Fibroblast of skin of right biceps (primary cell): ENCODE measurements at places on chromosomes 5 and 9.
A peak's percentile ranks its signal among the peaks of the same experiment; 100 is the strongest.

- DNase-seq: peak; percentile 54
Measured at GRCh38 chr9:76114144-76114543, 223.7 kb downstream of the PCSK5 start.

DNA sequence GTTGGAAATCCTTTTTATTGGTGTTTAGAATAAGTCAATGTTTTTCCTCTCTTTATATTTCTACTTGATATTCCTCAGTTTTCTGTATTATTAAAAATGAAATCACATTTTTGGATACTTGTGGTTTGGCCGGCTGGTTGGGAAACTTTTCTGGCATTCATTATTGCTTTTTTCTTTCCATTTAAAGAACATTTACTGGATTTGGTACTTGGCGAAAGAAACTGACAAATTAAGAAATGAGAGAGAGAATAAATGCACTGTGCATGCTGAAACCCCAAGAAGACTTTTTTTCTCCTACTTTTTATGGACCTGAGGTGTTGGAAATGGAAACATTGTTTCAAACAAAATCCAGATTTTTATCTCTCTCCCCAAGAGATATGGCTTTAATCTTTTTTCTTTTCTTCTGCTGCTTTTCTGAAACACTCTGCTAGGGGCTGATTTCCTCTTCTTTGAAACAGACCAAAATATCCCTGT lies 128.4 kb downstream of the SNX18 start:
- DNase-seq: peak; percentile 53

GRCh38 chr5:103785569-103785968 lies 223.0 kb upstream of the NUDT12 start:
- DNase-seq: peak; percentile 27

DNA sequence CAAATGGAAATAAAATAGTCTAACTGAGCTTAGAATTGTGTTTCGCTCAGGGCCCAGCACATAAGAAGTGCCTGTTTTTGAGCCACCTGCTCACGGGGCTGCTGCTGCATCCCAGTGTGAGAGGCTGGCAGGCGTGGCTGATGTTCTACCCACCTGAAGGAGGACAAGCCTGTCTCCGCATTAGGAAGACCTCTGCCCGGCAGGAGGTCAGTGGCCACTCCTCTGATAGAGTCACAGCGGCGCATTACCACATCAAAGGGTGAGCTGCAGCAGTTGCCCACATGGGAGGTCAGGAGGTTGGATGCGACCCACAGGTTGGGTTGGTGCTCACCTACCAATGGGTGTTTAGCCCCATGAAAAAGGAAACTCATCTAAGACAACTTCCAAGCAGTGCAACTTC lies 3.7 kb upstream of the SLC6A7 start:
- no peak for DNase-seq

DNA sequence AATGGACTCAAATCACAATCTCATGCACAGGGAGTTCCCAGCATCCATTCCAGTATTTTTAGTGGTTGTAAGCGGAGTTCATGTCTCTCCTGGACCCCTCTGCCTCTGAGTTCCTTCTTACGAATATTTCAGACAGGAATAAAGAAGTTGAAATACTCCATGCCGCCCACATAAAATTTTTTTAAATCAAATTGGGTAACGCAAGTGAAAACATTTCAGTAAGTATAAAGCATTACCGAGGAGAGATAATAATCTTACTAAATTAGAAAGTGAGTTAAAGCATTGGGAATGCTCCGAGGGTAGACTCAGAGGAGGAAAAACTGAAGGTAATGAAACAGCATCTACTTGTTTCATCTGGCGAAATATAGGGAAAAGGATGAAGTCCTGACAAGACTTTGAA lies 317.6 kb downstream of the ARRDC3 start:
- DNase-seq: no peak

DNA sequence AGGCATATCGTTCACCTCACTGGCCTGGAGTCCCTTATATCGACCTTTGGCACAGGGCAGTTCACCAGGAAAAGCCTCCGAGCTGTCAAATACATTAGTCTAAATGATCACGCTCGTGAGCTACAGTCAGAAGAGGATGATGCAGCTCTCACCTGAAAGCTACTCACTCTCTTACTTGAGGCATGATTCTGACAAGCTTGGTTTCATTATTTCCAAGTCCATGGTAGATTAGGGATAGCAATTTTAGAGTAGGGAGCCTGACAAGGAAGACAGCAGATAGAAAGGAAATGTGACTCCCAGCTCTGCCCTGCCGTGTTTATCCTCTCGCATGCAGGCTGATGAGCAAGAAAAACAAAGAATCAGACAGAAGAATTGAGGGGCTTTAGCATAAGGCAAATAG lies 98.0 kb upstream of the MAP1B start:
- DNase-seq: peak; percentile 5
